Stimulated activated CD8-positive, alpha-beta memory T cell treated with anti-CD3 and anti-CD28 coated beads, Interleukin-12 subunit alpha, Interleukin-12 subunit beta, amount 100 ng/mL, for 1 hour (primary cell): ENCODE measurements at places on chromosomes 5 and 9.

GRCh38 chr5:56851258-56851941, 36.1 kb downstream of the MAP3K1 start:
- DNase-seq, result no peak

DNA sequence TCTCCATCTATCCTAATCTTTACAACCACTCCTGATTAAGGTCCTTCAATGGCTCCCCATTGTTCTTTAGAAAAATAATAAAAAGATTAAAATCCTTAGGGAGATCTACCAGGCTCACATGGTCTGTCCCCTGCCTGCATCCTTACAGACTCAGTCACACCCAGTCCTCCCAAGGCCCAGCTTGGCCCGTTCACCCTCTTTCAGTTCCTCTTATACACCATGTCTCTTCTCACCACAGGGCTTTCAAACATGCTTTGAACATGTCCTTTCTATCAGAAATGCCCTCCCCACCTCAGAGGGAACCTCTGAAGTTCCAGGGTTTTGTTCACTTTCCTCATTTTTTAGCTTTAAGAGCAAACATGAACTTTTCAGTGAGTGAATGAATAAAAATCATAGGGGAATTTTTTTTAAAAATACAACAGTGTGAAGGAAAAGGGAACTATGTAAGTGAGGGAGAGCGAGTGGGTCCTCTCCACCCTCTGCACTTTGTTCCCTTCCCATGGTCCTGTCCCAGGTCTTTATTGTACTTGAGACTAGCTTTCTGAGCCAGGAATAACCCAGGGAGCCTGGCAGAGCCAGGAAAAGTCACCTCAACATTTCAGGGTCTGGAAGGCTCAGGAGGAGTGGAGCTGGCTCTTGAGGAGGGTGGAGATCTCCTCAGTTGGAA, 55.3 kb downstream of the TRPC7 start:
- DNase-seq, result no peak

- no peak for DNase-seq
Measured at GRCh38 chr9:37645903-37646506, 4.7 kb upstream of the FRMPD1 start.

DNA sequence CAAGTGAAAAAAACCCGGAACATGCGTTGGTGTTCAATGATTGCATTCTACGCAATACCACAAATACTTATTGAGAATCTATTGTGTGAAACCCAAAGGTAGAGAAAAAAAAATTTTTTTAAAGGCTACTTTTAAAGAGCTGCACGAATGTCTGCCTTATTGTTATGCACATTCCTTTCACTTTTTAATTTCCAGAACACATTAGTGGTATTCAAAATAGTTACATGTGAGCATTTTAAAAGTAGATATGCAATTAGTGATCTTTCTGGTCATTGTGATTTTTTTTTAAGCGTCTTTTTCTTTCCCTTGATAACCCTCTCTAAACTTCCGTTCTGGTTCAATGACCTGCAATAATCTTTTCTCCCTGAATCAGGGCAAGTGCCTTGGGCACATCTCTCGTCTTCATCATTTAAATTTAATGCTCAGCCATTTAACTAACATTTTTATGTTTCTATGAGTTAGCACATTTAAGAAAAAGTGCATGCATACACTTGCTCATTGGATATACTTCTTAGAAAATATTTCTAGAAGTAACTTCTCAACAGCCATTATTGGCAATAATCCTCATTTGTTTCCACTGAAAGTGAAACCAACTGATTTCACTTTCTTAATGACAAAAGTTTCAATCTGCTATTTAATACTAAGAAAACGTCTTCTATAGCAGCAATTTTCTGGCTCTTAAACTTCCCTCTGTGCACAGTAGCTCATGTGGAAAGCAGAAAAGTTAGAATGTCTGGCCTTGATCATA, 80.3 kb downstream of the CDH6 start:
- no peak for DNase-seq

DNA sequence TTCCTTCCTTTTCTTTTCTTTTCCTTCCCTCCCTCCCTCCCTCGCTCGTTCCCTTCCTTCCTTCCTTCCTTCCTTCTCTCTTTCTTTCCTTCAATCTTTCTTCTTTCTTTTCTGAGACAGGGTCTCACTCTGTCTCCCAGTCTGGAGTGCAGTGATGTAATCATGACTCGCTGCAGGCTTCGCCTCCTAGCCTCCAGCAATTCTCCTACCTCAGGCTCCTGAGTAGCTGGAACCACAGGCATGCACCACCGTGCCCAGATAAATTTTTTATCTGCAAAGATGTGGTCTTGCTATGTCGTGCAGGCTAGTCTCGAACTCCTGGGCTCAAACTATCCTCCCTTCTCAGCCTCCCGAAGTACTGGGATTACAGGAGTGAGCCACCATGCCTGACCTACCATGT, 81.4 kb downstream of the SPATA31C2 start:
- DNase-seq, result no peak

GRCh38 chr9:21455320-21455719, 15.1 kb downstream of the IFNA1 start:
- no peak for DNase-seq

- DNase-seq, result no peak
Measured at GRCh38 chr5:146640285-146640896, 124.4 kb upstream of the GPR151 start.

GRCh38 chr5:4995014-4995413, 145.1 kb upstream of the ADAMTS16 start:
- no peak for DNase-seq

- DNase-seq, result no peak
Measured at GRCh38 chr5:21806943-21807342, 1046.2 kb downstream of the CDH12 start.

- DNase-seq, result no peak
Measured at GRCh38 chr9:134828892-134829291, 51.7 kb upstream of the FCN2 start.

GRCh38 chr5:126875303-126875785, 98.4 kb downstream of the LMNB1 start:
- DNase-seq, result no peak

- no peak for DNase-seq
Measured at GRCh38 chr5:55554585-55555202, 19.9 kb upstream of the PLPP1 start.

- DNase-seq, result no peak
Measured at GRCh38 chr9:6689893-6690674, 44.6 kb upstream of the GLDC start.

- no peak for DNase-seq
Measured at GRCh38 chr9:117434566-117434965, 19.7 kb upstream of the ASTN2 start.

DNA sequence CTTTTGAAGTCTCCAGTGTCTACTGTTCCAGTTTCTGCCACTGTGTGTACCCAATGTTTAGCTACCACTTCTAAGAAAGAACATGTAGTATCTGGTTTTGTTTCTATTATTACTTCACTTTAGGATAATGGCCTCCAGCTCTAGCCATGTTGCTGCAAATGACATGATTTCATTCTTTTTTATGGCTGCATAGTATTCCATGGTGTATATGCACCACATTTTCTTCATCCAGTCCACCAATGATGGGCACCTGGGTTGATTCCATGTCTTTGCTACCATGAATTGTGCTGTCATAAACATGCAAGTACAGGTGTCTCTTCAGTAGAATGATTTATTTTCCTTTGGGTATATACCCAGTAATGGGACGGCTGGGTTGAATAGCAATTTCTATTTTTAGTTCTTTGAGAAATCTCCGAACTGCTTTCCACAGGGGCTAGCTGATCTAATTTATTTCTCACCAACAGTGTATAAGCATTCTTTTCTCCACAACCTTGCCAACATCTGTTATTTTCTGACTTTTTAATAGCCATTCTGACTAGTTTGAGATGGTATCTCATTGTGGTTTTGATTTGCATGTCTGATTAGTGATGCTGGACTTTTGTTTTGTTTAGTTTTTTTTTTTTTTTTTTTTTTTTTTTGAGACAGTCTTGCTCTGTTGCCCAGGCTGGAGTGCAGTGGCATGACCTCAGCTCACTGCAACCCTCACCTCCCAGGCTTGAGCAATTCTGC, 68.9 kb downstream of the WDR41 start:
- DNase-seq, result no peak

DNA sequence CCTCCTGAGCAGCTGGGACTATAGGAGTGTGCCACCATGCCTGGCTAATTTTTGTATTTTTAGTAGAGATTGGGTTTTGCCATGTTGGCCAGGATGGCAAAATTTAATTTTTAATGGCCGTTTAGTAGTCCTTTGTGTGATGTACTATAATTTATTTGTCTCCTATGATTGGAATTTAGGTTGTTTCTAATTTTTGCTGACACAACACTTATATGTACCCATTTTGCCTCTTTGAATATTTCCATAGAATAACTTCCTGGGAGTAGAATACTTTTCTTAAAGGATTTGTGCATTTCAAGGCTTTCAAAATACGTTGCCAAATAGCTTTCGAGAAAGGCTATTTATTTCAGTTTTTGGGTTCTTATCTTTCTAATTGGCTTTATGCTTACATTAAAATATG, 22.8 kb downstream of the NDFIP1 start:
- DNase-seq, result no peak

GRCh38 chr5:113179156-113179555, 202.6 kb downstream of the DCP2 start:
- no peak for DNase-seq

- DNase-seq, result no peak
Measured at GRCh38 chr9:17630531-17630949, 51.7 kb downstream of the SH3GL2 start.

- DNase-seq, result no peak
Measured at GRCh38 chr9:113790093-113790492, 86.0 kb upstream of the ZNF618 start.

DNA sequence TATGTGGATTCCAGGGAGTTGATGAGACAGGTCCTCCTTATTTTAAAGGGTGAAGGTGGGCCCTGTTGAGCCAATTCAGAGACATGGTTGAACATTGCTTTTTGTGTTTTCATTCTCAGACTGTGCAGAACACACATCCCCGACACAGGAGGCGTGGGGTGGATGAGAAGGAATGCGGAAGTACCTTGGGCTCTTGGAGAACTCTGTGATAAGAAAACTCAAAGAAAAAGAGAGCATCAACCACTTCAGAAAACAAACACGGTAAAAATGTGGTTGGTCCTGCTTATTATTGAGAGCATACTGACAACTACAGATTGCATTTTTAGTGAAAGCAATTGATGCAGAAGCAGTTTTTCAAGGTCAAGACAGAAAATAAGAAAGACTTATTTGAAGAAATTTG, 659.8 kb downstream of the IRX1 start:
- DNase-seq, result no peak

- no peak for DNase-seq
Measured at GRCh38 chr9:104027295-104027694, 66.8 kb upstream of the SMC2 start.
